Large intestine (tissue), 12 donors: ENCODE measurements at places on chromosomes 12 and 14. TPM values are rescaled to one million over a fixed set of nuclear protein-coding genes. Genes with fewer than 3 reads are reported as not detected.

The TOMM20L gene
- 0.24 TPM for polyA plus RNA-seq

The APAF1 gene
- 18.5 TPM for polyA plus RNA-seq

The GPX2 gene
- 26.6 TPM for polyA plus RNA-seq

The PPP1R1A gene
- 17.2 TPM for polyA plus RNA-seq

The SLC48A1 gene
- 11.8 TPM for polyA plus RNA-seq

The LRRC23 gene
- 8.2 TPM for polyA plus RNA-seq

The MYRFL gene
- 14.9 TPM for polyA plus RNA-seq

The DBX2 gene
- 0.01 TPM for polyA plus RNA-seq

The TAS2R46 gene
- 0.13 TPM for polyA plus RNA-seq

The NFE2 gene
- 2.1 TPM for polyA plus RNA-seq

The KLHDC1 gene
- 4.9 TPM for polyA plus RNA-seq

The RAB35 gene
- polyA plus RNA-seq = 29.4 TPM

The GUCY2C gene
- polyA plus RNA-seq = 126 TPM

The SOX5 gene
- 3.5 TPM for polyA plus RNA-seq

The COCH gene
- polyA plus RNA-seq = 2.2 TPM

The PARP11 gene
- 9.3 TPM for polyA plus RNA-seq

The GLT1D1 gene
- 0.91 TPM for polyA plus RNA-seq

The CD69 gene
- 12.3 TPM for polyA plus RNA-seq

The KLRC1 gene
- 3.7 TPM for polyA plus RNA-seq

The IL26 gene
- polyA plus RNA-seq = 0.10 TPM

The NUDT14 gene
- 64.4 TPM for polyA plus RNA-seq

The B4GALNT1 gene
- 2.4 TPM for polyA plus RNA-seq

The JPH4 gene
- polyA plus RNA-seq = 6.6 TPM

The FSCB gene
- not detected for polyA plus RNA-seq

The CD4 gene
- 17.4 TPM for polyA plus RNA-seq

The PLEKHD1 gene
- polyA plus RNA-seq = 0.03 TPM

The KRT3 gene
- not detected for polyA plus RNA-seq

The ARPC3 gene
- 298 TPM for polyA plus RNA-seq

The GLIPR1 gene
- polyA plus RNA-seq = 14.1 TPM

The ENDOU gene
- polyA plus RNA-seq = 1.8 TPM

The DCN gene
- 568 TPM for polyA plus RNA-seq

The CABP1 gene
- 0.70 TPM for polyA plus RNA-seq

The RIN3 gene
- polyA plus RNA-seq = 15.6 TPM

The NPFF gene
- polyA plus RNA-seq = not detected

The RNU4-1 gene
- polyA plus RNA-seq = not detected

The TRPV4 gene
- polyA plus RNA-seq = 0.76 TPM

The SDR9C7 gene
- polyA plus RNA-seq = 0.03 TPM

The EIF2S3B gene
- polyA plus RNA-seq = 2.8 TPM

The ATP2A2 gene
- 144 TPM for polyA plus RNA-seq

The TMX1 gene
- polyA plus RNA-seq = 35.8 TPM

The KRT83 gene
- 0.03 TPM for polyA plus RNA-seq

The LALBA gene
- not detected for polyA plus RNA-seq

The PRH2 gene
- 0.55 TPM for polyA plus RNA-seq

The CIT gene
- 9.4 TPM for polyA plus RNA-seq

The LDHB gene
- polyA plus RNA-seq = 549 TPM

The ITGA7 gene
- 29.6 TPM for polyA plus RNA-seq

The TPPP2 gene
- polyA plus RNA-seq = 0.16 TPM

The RD3L gene
- polyA plus RNA-seq = not detected

The CRY1 gene
- 25.5 TPM for polyA plus RNA-seq

The RNASE1 gene
- 107 TPM for polyA plus RNA-seq

The KCNJ8 gene
- 7.6 TPM for polyA plus RNA-seq

The GAPDH gene
- polyA plus RNA-seq = 2,065 TPM

The NKX2-1 gene
- not detected for polyA plus RNA-seq
